ENCODE measurements at places on chromosomes 7 and 10.

DNA sequence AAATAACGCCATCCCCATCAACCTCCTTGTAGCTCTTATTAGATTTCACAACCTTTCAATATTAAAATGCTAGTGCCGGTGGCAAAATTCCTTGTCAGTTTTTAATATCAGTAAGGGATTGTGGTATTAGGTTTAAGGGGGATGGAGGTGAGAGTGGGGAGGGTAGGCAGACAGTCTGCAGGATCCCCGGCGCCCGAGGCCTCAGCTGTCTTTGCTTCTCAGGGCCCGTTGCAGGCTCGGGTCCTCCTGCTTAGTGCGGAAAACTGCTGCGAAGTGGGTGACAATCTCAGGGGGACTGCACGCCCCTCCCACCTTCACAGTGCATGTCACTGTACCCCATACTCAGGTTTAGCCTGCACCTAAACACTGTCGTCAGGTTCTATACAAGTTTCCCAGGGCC is 274.3 kb upstream of the PODXL start:
- DNase-seq = no peak

- DNase-seq = no peak
Measured at GRCh38 chr10:112124866-112125265, 58.7 kb downstream of the GPAM start.

DNA sequence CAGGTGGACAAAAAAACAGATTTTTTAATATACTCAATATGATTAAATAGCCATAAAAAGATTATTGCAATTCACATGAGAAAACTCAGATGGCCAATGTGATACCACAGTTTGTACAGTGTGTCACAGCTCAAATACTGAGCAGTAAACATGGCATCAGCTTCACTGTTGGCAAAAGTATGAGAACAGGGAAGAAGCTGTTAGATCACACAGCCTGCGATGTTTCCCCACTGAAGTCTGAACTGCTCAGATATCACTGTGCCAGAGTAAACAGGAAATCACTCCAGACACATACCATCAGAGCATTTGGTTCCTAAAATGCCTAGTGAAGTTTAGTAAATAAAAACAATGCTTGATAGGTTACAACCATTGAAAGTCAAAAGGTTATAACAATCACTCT is 347.8 kb downstream of the ETV1 start:
- DNase-seq = no peak

DNA sequence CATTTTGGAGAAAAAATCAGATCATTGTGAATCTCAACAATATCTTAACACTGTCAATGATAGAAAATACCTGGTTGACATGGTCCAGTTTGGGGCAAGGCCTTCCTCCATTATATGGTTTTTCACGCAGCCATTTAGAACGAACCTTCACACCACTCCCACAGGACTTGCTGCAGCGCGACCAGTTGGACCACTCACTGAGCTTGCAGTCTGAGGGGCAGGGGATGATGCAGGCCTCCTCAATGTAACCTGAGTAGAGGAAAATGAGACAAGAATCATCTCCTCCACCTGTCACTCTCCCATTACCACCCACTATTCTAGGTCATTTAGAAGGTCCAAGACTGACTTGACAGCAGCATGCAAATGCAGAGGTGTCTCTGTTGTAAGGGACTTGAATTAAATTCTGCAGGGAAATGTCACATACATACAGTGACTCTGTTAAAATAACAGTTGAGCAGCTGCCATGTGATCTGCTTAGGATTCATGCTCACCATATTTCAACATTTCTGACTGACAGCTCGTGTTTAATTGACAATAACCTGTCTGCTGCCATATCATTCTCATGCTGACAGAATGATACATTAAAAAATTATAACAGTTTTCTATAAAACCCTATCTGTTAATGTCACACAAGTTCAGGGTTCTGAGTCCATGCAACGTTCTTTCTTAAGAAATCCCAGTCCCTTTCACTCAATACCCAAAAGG is 403.0 kb downstream of the THSD7A start:
- no peak for DNase-seq

GRCh38 chr10:110150981-110151380 is 56.4 kb upstream of the MXI1 start:
- no peak for DNase-seq

DNA sequence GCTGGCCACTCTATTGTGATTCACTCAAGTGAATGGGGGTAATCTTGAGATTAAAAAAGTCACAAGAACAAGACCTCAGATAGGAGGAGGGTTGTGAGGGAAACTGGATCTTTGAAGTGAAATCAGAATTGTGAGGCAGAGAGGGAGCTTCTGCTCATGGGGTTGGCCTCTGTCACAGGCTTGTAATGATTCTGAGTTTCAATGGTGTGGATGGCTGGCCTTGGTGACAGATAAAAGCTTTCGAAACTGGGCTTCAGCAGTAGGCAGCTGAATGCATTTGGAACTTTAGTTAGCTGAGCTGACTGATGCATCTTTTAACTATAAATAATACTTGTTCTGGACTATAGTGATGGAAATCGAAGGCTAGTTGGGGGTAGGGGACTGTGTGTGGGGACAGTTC is 12.2 kb downstream of the TAS2R60 start:
- DNase-seq = no peak

Data from stimulated activated CD4-positive, alpha-beta T cell treated with anti-CD3 and anti-CD28 coated beads, TNF-alpha, amount 100 ng/mL, for 24 hours (primary cell).